ENCODE measurements at places on chromosomes 6 and 20.

- DNase-seq: no peak
Measured at GRCh38 chr6:6452002-6452401, 131.5 kb upstream of the F13A1 start.

- no peak for DNase-seq
Measured at GRCh38 chr6:75230484-75231325, 12.9 kb downstream of the COX7A2 start.

DNA sequence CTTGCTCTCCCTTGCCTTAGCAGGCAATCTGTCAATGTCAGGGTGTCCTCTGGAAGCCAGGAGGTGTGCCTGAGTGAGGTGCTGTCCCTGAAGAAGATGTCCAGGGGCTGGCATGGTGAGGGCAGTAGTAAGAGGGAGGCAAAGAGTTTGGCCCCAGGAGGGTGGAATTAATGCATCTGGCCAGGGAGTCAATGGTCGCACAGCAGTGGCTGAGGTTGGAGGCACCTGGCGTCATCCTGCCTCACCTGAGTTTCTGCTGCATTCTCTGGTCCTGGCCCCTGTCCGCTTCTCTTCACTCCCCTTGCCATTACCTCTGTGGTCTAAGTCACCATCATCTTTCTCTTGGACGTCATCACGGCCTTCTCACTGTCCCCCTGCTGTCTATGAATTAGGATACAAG lies 206.6 kb downstream of the ZMYND8 start:
- DNase-seq: no peak

DNA sequence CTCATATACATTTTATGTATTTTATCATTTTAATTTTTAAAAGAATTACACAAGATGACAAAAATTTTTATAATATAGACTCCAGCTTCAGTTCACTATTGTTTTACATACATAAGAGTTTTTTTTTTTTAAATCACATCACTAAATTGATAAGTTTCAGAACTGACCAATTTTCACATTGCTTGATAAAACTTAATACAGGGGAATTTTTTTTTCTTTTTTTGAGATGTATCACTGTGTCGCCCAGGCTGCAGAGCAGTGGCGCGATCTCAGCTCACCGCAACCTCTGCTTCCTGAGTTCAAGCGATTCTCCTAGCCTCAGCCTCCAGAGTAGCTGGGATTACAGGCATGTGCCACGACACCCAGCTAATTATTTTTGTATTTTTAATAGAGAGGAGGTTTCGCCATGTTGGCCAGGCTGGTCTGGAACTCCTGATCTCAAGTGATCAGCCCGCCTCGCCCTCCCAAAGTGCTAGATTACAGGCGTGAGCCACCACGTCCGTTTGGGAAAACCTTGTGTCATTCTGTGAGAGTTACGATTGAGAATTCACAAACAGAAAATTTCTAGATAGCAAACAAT lies 36.6 kb upstream of the BTN3A2 start:
- no peak for DNase-seq

DNA sequence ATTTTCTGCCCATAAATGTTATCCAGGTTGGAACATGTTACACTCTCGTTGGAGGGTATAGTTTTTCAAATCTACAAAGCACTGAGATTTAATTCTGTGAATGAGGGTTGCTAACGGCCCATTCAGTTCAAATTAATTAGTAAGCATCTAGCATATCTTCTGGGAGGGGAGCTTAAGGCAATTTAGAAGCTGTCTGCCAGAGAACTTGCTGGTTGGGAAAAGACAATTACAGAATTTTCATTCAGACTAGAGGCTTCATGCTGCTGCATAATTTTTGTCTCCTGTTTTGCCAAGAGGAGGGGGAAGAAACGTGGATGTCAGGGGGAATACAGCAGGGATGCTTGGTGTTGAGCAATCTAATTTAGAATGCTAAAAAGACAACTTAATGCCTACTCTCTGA lies 268.3 kb upstream of the FAM83B start:
- no peak for DNase-seq

DNA sequence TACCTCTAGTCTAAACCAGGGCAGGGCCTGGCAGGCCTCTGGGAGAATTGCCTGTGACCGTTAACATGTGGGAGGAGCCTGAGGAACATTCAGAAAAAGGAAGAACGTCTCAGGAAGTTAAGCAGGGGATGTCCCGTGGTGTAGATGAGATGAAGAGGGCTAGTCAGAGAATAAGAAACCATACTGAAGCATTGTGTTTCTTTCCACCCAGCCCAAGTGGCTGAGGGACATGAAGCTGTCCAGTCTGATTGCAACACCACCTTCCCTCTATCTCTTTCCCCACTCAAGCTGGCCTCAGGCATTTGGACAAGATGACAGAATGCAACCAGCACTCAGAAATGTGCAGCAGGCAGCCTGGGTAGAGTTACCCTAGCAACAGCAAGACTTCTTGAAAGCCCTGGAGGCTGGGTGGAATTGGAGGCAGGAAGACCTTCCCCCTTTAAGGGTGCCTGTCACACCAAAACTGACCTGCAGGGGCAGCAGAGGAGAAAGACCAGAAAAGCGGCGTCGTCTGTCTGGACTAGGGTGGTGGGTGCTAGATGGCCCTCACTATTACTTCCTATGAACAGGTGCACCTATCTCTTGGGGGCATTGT lies 186.1 kb downstream of the UNC5CL start:
- no peak for DNase-seq

DNA sequence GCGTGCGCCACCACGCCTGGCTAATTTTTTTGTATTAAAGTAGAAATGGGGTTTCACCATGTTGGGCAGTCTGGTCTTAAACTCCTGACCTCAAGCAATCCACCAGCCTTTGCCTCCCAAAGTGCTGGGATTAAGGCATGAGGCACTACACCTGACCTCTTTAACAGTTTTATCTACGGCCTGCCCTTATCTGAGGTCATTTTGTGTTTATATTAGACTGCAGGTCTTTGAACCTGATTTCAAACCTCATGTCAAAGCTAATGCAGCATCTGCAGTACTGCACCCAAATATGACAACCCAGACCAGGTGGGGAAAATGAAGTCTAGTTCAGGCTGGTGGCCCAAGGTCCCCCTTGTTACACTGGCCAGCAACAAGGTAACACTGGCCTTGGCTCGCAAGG lies 89.3 kb upstream of the ARMC2 start:
- no peak for DNase-seq

- DNase-seq: no peak
Measured at GRCh38 chr6:159609652-159610178, 83.3 kb downstream of the SOD2 start.

DNA sequence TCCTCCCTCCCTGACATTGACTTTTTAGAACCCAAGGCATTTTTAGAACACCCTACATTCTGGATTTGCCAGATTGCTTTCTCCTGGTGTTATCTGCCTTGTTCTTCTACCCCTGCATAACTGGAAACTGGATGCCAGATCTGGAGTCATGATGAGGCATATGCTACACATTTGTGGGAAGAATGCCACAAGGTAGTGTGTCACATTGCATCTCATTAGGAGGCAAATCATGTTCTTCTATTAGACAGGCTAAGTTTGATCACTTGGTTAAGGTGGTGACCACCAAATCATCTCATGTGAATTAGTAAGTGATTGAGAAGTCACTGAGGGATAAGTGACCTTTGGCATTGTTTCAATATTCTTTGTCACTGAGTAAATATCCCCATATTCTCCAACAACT lies 12.9 kb upstream of the NKX2-2 start:
- DNase-seq: no peak

GRCh38 chr6:20812776-20813175 lies 278.5 kb downstream of the CDKAL1 start:
- no peak for DNase-seq

GRCh38 chr20:24768201-24768636 lies 180.8 kb upstream of the CST7 start:
- no peak for DNase-seq

GRCh38 chr6:145643760-145644159 lies 91.6 kb downstream of the EPM2A start:
- no peak for DNase-seq

- no peak for DNase-seq
Measured at GRCh38 chr6:4870821-4871494, 94.8 kb downstream of the CDYL start.

- no peak for DNase-seq
Measured at GRCh38 chr6:119314885-119315272, 34.7 kb downstream of the MAN1A1 start.

DNA sequence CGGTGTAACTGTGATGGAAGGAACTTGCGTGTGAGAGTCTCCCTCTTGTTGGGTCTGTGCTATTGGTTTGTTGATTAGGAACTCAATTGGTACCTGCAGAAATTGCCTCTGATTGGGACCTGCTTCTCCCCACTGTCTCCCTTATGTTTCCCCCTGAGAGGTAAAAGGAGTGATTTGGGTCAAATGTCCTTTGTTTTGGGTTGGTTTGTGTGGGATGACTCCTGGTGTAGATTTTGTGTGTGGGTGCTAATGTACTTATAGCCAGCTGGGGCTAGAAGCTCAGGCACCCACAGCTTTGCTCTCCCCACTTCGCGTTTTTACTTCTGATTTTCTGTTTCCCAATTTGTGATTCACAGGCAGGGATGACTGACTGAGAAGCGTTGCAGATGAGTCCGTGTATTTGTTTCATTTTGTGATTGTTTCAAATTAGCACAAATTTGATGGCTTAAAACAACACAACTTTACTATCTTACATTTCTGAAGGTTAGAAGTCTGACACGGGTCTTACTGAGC lies 79.1 kb downstream of the UTRN start:
- no peak for DNase-seq

GRCh38 chr20:37361336-37361735 lies 15.4 kb downstream of the SRC start:
- no peak for DNase-seq

GRCh38 chr6:38261626-38262025 lies 378.1 kb downstream of the BTBD9 start:
- no peak for DNase-seq

DNA sequence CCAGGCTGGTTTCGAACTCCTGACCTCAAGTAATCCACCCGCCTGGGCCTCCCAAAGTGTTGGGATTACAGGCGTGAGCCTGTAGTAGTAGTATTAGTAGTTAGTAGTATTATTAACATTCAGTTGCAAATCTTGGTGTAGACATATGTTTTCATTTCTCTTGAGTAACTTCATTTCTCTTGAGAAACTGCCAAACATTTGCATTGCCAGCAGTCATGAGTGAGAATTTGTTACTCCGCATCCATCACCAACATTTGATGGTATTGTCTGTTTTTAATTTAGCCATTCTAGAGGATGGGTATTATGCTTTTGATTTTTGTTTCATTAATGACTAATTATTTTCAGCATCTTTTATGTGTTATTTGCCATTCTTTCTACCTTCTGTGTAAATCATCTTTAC lies 1.5 kb upstream of the ERVFRD-1 start:
- no peak for DNase-seq

- no peak for DNase-seq
Measured at GRCh38 chr20:37337208-37337991, 8.5 kb upstream of the SRC start.

- DNase-seq: peak; percentile 94
Measured at GRCh38 chr6:121334299-121335086, at the start of gene TBC1D32. TBC1D32 (minus strand) TSS chr6:121334480; CDS start chr6:121334430, 50 bp downstream.

DNA sequence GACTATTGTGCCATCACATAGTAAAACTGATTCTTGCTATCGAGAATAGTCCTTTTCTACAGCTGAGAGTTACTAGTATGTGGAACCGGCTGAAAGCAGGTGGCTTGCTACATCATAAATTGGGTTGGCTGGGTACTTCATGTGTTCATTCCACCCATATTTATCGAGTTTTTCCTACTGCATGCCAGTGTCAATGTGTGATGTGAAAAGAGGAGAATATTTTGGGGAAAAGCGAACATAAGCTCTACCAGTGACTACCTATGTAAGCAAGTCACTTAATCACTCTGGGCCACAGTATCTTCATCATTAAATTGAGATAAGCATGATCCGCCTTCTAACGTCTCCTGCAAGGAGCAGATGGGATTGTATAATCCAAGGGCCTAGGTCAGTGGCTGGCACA lies 61.0 kb downstream of the TSHZ2 start:
- no peak for DNase-seq

DNA sequence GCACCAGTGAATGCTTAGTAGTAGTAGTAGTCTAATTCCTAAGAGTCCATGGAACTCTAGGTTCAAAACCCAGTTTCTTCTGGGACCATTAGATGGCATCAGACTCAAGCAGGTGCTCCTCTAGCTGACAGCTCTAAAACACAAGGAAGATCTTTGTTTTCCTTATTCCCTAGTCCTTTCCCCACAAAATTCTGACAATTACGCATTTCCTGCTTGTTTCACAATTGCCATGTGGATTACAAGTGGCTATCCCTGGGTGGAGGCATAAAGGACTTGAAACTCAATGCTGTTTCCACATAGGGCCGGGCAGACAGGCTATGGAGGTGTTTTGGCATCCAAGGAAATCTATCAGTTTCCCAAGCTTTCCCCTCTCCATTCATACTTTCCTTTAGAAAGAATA lies 9.2 kb upstream of the HLA-DOB start:
- no peak for DNase-seq

GRCh38 chr6:134477991-134478635 lies 160.2 kb upstream of the SGK1 start:
- DNase-seq: no peak

DNA sequence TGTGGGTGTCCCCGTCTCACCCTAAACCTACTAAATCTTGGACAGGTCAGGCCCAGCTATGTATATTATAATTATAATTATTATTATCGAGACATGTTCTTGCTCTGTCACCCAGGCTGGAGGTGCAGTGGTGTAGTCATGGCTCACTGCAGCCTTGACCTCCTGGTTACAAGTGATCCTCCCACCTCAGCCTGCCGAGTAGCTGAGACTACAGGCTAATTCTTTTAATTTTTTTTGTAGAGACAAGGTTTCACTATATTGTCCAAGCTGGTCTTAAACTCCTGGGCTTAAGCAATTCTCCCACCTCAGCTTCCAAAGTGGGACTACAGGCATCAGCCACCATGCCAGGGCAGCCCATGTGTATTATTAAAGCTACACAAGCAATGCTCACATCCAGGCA lies 10.5 kb downstream of the ADGRF1 start:
- no peak for DNase-seq

- no peak for DNase-seq
Measured at GRCh38 chr6:132483779-132484679, 28.9 kb downstream of the STX7 start.

- DNase-seq: no peak
Measured at GRCh38 chr6:161815965-161816364, 542.1 kb upstream of the AGPAT4 start.

GRCh38 chr6:38656896-38657295 lies 17.2 kb upstream of the BTBD9 start:
- no peak for DNase-seq

GRCh38 chr6:11232770-11233626 lies 530 bp upstream of the NEDD9 start:
- DNase-seq: no peak

GRCh38 chr20:21235484-21236445 lies 67.4 kb upstream of the XRN2 start:
- DNase-seq: peak; percentile 63
